ENCODE measurements at places on chromosomes 6 and 20.

GRCh38 chr6:112429226-112429625, 82.1 kb downstream of the RFPL4B start:
- no peak for DNase-seq

- no peak for DNase-seq
Measured at GRCh38 chr20:61948586-61949362, 116.9 kb downstream of the TAF4 start.

DNA sequence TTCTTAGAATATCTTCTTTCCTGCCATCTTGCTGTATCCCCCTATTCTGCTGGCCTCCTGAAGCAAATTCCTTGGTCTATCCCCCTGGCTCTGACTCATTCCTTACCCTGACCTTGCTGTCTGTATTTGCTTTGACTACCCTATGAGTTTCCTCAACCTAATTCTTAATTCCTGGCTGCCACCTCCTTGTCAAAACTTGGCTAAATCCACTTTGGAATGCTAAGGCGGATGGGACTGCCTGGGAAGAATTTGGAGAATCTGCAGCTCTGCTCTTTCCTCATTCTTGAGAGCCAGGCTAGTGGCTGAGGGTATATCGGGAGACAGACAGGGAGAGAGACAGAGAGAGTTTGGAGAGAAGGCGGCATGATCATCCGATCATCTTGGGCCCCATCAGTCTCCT, 24.4 kb downstream of the CAP2 start:
- DNase-seq: no peak

DNA sequence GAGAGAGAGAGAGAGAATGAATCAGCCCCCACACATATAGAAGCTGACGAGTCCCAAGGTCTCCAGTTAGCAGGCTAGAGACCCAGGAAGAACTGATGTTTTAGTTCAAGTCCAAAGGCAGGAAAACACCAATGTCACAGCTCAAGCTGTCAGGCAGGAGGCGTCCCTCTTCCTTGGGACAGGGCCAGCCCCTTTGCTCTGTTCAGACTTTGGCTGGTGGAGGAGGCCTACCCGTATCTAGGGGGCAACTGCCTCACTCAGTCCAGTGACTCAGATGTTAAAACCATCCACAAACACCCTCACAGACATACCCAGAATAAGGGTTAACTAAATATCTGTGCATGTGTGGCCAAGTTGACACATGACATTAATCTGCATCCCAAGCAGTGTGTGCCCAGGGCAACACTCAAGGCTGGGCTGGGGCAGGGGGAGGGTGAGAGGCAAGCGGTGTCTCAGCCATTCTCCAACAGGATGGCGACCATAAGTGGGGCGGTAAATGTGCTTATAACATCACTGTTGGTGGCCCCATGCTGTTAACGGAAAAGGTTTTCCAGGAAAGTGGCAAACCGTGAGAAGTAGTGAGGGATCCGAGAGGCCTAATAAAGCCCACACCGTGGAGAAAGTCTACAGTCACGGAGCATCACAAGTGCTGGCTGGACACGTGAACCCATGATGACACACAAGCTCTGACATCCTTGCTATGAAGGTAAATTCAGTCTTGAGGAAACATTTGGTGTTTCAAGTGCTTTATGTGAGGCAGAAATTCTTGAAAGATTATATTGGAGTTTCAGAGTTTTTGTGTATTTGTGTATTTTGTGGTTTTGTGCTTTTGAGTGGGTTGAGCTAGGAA, 28.1 kb downstream of the RAMACL start:
- no peak for DNase-seq

- no peak for DNase-seq
Measured at GRCh38 chr6:13397359-13398068, 69.2 kb upstream of the TBC1D7 start.

DNA sequence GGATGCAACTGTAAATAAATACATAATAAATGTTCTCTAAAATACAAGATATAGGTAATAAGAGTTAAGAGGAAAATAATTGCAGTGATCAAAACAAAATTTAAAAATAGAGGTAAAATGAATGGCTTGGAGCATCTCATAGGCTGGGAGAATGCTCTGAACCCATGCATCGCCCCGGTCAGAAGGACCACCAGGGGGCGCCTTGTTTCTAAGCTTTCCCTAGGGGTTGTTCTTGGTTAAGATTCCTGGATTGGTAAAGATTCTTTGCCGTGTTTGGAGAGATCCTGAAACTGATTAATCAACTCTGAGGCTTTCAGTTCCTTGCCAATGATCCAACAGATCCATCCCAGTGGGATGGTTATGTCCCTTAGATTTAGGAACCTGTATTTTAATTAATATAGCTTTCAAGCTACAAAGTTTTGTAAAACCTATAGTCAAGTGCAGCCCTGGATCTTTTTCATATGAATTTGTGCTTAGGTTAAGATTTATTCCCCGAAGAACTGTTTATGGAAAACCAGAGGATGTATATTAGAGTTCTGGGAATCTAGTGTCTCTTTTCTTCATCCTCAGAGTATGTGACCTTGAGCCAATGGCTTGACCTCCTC, 45.3 kb upstream of the PRELID3B start:
- DNase-seq: peak; percentile 85

DNA sequence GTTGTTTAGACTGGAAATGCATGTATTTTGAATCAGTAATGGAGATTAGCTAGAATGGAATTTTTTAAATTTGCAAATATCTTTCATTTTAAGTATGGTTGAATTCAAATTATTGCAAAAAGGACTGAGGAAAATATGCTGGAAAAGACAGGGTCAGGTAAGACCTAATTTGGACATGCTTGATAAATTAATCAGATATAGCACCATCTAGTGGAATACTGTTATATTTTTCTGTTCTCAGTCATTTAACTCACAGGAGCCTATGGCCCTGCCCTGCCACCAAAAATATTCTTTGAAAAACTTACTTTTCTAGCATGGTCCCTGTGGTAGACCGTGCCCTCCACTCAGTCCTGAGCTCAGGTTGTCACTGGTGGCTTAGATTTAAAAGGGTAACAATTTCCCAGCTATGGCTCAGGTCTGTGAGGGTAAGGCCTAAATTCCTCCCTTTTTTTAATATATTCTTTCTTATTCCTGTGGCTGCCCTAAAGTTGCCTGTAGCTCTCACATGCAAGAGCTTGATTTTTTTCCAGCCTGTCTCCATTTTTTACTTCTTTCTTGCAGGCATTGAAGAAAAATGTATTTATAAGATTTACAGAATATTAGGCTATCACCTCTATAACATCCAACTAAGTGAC, 25.3 kb upstream of the KIAA1586 start:
- no peak for DNase-seq

DNA sequence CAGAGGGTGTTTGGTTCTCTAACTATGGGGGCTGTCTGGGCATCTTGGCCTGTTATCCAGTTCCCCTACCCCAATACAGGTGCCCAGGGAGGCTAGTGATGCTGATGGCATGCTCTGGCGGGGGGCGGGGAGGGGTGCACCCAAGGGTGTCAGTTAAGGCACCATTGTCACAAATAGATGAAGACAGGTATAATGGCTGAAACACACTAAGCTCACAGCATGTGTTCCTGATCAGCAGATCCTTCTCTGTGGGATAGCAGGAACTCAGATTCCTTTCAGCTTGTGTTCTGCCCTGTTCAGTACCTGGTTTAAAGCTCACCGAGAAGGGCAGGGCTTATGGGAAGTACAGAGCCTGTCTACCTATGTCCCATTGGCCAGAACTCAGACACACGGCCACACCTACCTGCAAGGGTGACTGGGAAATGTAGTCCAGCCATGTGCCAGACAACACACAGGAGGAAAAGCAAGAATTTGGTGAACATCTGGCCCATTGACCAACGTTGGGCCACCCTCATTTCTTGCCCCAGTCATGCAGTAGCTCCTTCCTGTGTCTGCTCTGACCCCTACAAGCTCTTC, 3.4 kb upstream of the RSPO4 start:
- DNase-seq: no peak

DNA sequence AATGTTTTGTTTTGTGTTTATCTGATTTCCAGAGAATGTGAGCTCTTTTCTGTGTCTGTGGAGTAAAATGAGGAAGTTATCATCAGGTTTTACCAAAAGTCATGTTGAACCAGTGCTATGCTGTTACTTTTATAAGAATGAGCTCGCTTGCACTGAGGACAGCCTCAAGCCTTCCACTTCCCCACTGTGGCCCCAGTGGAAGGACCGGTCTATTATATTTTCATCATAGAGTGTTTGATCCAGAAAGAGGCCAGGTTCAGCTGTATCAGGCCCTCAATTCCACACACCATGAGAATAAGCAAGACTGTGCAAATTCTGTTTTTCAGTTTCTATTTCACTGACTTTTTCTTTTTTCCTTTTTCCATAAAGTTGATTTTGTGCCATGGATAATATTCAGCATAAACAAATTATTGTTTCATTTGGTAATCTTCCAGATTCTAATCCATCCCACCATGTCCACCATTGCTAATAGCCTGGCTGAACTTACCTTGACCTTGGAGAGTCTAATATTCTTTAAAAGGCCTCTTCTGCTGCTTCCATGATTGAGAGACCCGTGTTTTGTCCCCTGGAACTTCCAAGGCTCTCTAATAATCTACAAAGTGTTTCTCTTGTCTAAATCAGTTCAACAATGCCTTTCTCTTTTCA, 286.2 kb downstream of the THBS2 start:
- DNase-seq: no peak

GRCh38 chr6:158009114-158009891, 27.6 kb downstream of the SYNJ2 start:
- DNase-seq: peak; percentile 27

DNA sequence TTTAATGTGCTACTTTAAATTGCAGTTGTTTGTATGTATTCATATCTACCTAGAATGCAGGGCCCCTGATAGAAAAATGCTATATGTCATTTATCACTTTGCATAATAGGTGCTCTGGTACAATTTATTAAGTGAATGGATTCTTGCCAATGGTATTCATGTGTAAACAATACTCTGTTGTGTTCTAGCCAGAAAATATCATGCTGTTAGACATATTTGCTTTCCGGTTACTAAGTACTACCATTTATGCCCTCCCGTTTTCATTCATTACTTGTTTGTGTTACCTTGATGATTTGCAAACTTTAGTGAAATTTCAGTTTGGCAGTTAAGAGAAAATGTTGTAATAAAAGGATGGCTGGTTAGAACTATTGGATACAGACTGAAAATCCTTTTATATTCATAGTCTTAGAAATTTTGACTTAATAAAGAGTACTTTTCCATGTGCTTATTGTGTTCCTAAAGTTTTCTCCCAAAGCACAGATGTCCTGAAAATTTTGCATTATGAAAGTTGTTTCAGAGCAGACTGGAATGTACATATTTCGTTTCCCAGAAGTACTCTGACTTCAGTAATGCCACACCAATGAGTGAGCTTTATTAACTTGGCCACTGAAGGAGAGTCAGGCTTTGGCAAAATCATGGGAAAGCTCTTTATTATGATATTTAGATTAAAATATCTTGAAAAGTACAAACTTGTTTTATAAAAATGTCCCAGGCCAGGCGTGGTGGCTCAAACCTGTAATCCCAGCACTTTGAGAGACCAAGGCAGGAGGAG, 31.5 kb downstream of the RPF2 start:
- DNase-seq: no peak

GRCh38 chr6:15352220-15352619, 106.4 kb downstream of the JARID2 start:
- DNase-seq: no peak

DNA sequence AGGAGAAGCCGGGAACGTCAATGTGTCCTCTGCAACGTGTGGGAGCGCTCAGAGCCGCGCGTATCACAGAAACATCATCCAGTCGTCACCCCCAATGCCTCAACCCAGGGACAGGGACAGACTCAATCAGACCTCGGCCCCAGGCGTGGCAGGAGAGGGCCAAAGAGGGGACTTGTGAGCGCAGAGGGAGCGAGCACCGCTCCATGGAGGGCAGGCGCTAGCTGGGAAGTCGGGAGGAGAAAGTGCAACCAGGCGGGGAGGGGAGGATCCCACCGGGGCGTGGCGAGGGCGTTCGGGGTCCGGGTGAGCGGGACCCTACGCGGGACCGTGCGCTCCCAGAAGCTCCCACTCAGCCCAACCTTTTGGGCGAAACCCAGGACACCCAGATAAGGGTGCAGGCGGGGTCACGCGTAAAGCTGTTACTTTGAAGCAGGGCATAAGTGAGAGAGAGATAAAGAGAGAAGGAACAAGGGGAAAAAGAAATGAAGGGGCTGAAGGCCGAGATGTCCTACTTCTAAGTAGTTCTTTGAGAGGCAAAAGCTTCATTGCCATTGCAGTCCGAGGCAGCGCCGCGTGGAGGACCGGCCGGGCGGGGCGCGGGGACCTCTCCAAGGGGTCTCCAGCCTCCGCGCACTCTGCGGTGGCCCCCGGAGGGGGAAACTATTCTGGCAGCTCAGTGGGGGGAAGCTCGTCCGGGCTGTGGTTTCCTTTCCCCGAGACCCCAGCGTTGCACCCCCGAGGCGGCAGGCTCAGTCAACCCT, 862 bp upstream of the SOBP start:
- peak; percentile 21 for DNase-seq

GRCh38 chr20:15317546-15318232, 980.3 kb upstream of the FLRT3 start:
- no peak for DNase-seq

DNA sequence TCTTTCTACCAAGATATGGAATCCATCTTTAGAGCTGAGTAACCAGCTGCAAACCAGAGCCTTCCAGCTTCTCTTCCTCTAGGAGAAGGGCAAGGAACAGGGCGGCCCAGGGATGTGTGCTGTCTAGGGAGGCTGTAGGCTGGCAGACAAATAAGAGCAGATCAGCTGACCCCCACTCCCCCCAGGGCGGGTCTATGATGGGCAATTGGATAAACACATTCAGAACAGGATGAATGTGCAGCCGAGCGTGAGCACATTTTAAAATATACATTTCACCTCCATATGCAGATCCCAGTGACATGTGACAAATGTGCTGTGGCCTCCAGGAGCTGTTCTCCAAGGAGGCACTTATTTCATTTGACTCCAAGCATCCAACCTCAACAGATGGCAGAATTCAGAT, 580.1 kb downstream of the PTPRT start:
- no peak for DNase-seq

GRCh38 chr6:21323577-21323976, 270.0 kb upstream of the SOX4 start:
- DNase-seq: no peak

- no peak for DNase-seq
Measured at GRCh38 chr6:87027021-87027420, 67.9 kb downstream of the CGA start.

- no peak for DNase-seq
Measured at GRCh38 chr20:35146299-35146919, 727 bp downstream of the EDEM2 start.

GRCh38 chr20:5374171-5374570, 57.4 kb upstream of the PROKR2 start:
- DNase-seq: no peak

DNA sequence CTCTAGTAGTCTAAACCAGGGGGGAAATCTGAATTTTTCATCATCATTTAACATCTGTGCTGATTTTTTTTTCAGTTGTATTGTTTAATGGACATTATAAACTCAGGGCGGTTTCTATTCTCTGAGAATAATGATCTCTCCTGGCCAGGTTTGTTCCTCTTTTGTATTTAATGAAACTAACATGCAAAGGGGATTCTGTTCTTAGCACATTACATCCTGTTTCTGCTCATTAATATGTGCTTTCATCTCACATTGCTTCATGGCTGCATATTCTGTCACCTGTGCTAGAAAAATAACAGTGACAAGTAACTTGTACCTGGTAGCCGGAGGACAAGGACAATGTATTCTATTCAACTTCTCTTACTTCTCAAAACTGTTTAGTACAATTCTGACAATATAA, 806 bp downstream of the HLA-DOB start:
- no peak for DNase-seq

All from activated naive CD4-positive, alpha-beta T cell treated with anti-CD3 and anti-CD28 coated beads, Interleukin-2, amount 50 U/mL, for 16 hours (primary cell).